ENCODE measurements at places on chromosomes 12 and 14.

GRCh38 chr12:109952873-109953272 lies 43.3 kb downstream of the GIT2 start:
- DNase-seq, result peak; percentile 64

GRCh38 chr12:107320033-107320928 lies 226.9 kb upstream of the CRY1 start:
- DNase-seq, result peak; percentile 62

GRCh38 chr14:78967111-78967809 lies 797.1 kb downstream of the NRXN3 start:
- DNase-seq, result no peak

DNA sequence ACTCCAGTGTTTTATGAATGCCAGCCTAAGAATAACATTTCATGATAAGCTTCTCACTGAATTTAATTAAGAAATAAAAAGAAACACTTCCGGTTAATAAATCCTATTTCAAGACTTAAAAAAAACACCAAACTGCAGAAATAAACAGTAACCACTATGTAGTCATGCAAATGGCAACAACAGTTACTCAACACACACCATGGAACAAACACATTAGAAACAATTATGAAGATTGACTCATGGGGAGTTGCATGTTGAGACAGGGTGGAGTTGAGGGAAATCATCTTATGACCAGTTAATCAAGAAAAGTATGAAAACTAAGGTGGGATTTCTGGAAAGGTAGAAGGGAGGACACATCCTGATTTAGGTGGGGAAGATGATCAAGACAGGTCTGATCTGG lies 52.7 kb downstream of the PLBD1 start:
- DNase-seq, result no peak

DNA sequence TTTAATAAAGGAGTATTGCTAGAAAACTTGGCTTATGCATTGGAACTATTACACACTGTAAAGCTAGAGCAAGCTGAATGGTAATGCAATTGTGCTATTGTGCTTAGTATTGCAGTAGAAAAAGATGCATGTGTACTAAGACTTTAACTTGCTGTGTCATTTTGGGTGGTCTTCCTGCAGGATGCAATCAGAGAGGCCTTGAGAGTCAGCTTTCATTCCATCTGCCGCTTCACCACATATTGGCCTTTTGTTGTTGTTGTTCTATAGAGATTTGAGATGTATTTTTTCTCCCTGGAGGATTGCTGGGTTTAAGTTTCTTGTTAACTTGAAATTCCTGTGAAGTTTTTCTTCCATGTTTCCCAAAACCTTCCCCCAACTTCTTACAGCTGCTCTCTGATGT lies 449.7 kb downstream of the TMTC2 start:
- DNase-seq, result no peak

- DNase-seq, result no peak
These were observed 229.6 kb upstream of the EGLN3 start for GRCh38 chr14:34180434-34180833.

GRCh38 chr12:70032076-70032475 lies 207.0 kb downstream of the MYRFL start:
- DNase-seq, result no peak

- no peak for DNase-seq
These were observed 29.7 kb upstream of the SFSWAP start for GRCh38 chr12:131681257-131681620.

- no peak for DNase-seq
These were observed 335.7 kb downstream of the BMP4 start for GRCh38 chr14:53620890-53621289.

DNA sequence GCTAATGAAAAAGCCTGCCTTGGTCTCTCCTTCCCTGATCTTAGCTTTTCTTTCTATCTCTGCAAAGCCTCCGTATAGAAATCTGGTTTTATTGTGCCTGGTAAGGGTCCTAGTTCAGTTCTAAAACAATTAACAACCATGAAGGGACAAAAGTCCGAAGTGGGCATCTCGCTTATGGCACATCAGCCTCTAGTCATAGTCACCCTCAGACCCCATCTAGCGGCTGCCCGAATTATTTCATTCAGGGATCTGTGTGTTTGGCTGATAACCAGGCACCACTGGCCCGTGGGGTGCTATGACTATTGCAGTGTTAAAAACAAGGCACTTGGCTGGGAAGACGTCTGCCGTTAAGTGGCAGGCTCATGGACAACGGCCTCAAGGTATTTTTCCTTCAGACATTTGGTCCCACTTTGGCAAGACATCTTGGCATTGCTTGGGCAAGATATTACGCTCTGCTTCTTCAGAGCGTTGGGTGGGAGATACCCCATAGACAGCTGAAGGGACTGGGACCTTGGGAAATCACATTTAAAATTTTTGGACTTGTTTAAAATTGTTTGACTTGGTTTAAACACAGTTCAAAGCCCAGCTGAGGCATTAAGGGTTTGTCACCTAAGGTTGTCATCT lies 87.1 kb downstream of the SINHCAF start:
- DNase-seq, result peak; percentile 77

GRCh38 chr12:132386926-132387497 lies 57.6 kb upstream of the GALNT9 start:
- no peak for DNase-seq

DNA sequence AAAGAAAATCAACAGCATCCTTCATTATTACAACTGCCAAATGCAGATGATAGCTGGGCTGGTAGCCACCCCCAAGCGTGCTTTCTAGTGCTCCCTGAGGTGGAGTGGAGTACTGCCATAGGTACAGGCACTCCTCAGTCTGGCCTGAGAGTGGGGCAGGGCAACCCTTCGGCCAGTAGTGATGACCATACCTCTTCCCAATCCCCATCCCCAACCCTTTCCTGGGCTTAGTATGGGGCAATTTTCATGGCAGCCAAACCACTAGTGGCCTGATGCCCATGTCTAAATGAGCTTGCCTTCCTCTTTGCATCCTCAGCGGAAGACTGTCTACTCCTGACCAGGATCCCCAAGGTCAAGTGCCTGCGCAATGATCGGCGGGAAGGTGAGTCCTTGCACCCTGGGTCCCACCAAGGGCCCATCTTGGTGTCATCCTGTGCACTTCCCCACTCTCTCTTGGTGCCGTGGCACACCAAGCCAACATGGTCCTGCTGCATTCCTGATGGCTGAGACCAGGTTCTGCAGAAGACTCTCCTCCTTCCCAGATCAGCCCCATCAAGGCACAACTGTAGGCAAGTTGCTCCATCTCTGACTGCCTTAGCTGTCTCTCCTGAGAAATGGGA lies 65.8 kb downstream of the GALNT16 start:
- no peak for DNase-seq

DNA sequence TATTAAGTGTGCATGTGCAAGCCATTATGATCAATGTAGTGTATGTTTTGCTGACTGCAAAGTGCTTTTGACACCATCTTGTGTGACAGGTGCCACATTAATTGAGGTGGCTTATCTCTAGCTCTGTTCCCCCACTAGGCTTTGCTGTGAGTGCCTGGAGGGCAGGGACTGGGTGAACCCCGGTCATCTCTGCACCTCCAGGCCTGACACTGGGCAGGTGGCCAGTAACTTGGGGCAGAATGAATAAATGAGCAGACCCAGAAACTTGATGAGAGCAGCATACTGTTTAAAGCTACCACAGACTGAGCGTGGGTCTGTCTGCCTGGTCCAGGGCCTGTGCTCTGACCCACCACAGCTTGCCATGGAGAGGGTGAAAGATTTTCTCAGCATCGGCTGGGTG lies 151.6 kb downstream of the CALM1 start:
- peak; percentile 37 for DNase-seq

- DNase-seq, result no peak
These were observed 69.4 kb downstream of the SPATA7 start for GRCh38 chr14:88454886-88455285.
